Naive thymus-derived CD4-positive, alpha-beta T cell (primary cell): ENCODE measurements at places on chromosomes 2 and 18. TPM values are rescaled to one million over a fixed set of nuclear protein-coding genes. Genes with fewer than 3 reads are reported as not detected.

The GALR1 gene
- not detected for total RNA-seq

- no peak for DNase-seq
Measured at GRCh38 chr2:132037527-132038178, 124.1 kb downstream of the ANKRD30BL start.

- DNase-seq: peak; percentile 54
Measured at GRCh38 chr2:95039363-95039762, 13.9 kb downstream of the MAL start.

DNA sequence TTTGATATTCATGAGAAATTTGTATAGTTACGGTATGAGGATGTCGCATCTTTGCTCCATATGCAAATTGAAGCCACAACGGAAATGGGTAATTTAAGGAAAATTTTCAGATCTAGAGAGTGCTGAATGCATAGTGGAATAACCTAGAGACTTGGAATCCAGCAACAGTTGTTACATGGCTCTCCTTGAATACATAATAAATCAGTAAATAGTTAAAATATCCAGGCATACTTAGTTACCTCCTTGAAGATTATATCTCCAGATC, 5.4 kb downstream of the REG1A start:
- no peak for DNase-seq

DNA sequence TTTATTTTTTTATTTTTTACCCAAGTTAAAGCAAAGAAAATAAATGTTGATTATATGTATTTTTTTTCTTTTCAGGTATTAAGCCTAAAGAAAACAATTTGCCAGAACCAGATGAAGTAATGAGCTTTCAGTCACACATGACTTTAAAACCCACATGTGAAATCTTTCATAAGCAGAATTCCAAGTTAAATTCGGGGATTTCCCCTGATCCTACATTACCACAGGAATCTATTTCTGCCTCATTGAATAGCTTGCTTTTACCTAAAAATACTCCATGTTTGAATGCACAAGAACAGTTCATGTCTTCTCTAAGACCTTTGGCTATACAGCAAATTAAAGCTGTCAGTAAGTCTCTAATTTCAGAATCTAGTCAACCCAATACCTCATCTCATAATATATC, 26.6 kb downstream of the GEN1 start:
- no peak for DNase-seq

- peak; percentile 82 for DNase-seq
Measured at GRCh38 chr18:77062518-77063003, 70.0 kb downstream of the MBP start.

GRCh38 chr18:76487070-76487469, 8.0 kb downstream of the ZNF516 start:
- DNase-seq: no peak

DNA sequence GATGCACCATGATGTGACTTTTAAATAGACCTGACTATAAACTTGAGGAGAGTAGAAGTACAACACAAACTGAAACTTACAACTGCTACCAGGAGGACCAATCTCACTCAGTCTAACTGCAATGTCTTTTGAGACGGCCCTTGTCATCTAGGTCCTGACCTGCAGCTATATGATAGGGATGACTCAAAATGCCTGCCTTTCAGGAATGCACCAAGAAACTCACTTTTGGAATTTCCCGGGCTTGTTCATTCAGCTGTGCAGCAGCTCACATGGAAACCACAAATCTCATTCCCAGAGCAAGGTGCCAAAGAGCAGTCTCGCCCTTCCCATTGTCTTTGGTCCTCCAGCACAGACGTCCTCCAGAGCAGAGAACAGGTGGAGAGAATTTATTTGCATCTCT, 113.7 kb downstream of the SPOPL start:
- no peak for DNase-seq
